NCI-H1930 (cell line): ENCODE measurements at places on chromosomes 7 and 10.
A peak's percentile ranks its signal among the peaks of the same experiment; 100 is the strongest.

DNA sequence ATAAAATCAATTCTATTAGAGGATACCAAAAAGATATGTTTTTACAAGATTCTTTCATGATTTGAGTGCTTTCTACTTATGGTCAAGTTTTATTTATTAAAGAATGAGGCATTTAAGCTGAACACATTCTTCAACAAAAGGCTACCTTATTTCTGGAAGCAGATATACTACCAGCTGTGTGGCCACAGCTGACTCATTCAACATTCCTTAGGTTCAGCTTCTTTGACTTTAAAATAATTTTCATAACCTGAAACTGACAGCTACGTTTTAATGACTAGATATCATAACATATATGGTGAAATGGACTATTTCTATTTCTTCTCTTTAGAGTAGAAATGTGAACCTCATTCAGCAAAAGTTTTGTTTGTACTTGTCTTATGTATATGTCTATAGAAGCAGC lies 414.2 kb upstream of the SEMA3C start:
- no peak for DNase-seq

DNA sequence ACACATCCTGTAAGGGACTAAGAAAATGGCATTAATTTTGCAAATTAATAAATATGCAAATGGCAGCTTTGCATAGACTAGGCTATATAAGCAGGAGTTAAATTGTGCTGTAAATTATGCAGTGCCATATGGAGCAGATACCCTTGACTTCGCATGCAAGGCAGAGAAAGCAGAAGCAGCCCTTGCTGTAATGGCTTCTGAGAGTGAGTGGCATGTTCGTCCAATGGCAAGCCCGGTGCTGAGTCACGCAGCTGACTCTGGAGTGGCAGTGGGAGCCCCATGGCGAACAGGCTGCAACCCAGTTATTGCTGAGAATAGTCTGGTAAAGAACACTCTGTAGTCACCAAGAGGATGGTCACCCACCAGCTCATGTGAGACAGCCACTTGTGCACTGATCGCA lies 1186.5 kb downstream of the TYW1 start:
- no peak for DNase-seq

DNA sequence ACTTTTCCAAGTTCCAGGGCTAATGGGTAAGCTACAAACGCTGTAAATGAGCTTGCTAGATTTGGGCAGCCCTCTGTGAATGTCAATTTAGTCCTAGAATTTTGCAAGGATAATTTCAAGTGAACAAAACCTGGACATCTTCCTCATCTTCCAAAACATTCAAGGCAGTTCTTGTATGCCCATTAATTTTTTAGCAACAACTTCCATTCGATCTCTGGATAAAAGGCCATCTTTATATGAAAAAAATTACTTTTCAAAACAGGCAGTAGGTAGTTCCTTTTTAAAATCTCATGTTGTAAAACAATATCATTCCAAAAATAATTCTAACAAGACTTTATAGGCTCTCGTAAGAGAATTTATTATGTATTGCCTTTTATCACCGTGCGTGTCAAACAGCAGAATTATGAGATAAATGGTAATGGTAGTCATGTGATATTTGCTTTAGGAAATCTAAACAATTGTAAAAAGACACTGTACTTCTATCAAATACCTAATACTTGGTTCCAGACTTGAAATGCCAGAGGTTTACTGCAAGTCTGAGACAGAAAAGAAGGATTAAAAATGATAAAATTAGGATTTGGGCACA lies 143.7 kb upstream of the NRP1 start:
- no peak for DNase-seq

DNA sequence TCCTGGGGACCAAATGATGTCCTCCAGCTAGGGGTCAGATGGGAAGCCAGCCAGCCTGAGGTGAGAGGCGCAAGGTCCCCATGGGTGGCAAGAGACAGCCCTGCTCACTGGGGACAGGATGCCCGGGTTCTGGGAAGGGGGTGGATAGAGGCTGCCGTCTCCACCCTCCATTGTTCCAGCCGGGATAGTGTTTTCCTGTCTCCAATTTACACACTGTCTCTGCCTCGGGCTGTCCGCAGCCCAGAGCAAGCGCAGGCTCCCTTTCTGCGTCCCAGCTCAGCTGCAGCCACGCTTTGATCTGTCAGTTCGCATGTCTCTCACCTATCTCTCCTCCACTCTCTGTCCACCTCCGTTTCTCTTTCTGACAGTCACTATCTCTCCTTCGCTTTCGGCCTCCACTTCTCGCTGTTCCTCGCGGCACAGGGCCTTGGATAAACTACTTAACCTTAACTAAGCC lies 2.1 kb downstream of the EPHB4 start:
- no peak for DNase-seq

GRCh38 chr10:1241322-1241890 lies 185.2 kb downstream of the WDR37 start:
- no peak for DNase-seq

DNA sequence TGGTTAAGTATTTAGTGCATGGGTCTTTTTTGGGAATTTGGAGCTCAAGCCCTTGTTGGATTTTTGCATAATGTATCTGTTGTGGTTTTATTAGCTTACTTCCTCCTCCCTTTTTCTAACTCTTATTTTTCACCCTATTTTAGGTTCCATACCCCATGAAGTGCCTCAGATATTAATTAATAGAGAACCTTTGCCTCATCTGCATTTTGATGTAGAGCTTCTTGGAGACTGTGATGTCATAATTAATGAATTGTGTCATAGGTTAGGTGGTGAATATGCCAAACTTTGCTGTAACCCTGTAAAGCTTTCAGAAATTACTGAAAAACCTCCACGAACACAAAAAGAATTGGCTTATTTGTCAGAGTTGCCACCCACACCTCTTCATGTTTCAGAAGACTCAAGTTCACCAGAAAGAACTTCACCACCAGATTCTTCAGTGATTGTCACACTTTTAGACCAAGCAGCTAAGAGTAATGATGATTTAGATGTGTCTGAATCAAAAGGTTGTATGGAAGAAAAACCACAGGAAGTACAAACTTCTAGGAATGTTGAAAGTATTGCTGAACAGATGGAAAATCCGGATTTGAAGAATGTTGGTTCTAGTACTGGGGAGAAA lies 28.0 kb downstream of the SIRT1 start:
- DNase-seq: no peak

DNA sequence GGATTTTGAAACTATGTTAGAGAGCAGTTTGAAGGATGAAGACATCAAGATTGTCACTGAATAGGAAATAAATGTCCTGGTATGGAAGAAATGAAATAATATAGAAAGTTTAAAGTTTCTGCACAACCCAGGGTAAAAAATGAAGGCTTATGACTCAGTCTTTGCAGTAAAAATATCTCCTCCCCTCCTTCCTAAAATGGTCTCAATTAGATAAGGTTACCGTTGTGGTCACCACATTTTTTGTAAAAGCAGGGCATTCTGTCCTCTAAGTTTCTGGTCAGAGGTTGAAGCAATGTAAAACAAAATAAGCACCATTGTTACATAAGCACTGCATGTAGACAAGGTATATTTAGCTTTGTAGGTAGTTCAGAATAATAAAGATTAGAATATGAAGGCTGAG lies 403.5 kb downstream of the SUGCT start:
- DNase-seq: no peak

DNA sequence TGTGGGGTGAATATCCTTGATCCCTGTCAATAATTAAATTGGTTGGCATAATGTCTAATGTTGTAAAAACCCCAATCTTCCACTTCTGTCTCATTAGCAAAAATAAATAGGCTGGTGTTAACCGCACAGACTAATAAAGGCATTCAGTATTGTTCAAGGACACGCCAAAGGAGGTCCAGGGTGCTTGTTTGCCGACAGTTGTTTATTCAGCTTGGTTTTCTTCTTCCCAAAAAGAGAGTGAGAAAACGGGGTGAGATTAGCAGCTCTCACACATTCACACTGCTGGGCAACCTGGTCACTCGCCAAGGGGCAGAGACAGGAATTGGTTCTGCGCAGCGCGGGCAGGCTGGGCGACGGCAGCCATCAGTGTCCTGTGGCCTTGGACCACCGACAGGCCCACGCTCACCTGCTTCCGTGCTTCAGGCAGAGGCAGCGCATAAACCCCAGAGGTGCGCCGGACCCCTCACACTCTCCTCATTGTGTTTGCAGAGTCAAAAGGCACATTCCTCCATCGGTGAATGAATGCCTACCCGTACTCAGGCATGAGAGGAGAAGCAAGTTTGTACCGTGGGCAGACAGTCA lies 26.2 kb upstream of the LMBR1 start:
- no peak for DNase-seq

- no peak for DNase-seq
Measured at GRCh38 chr10:80075781-80076180, 2.7 kb upstream of the TMEM254 start.

GRCh38 chr10:90047243-90047729 lies 345.9 kb downstream of the KIF20B start:
- no peak for DNase-seq

DNA sequence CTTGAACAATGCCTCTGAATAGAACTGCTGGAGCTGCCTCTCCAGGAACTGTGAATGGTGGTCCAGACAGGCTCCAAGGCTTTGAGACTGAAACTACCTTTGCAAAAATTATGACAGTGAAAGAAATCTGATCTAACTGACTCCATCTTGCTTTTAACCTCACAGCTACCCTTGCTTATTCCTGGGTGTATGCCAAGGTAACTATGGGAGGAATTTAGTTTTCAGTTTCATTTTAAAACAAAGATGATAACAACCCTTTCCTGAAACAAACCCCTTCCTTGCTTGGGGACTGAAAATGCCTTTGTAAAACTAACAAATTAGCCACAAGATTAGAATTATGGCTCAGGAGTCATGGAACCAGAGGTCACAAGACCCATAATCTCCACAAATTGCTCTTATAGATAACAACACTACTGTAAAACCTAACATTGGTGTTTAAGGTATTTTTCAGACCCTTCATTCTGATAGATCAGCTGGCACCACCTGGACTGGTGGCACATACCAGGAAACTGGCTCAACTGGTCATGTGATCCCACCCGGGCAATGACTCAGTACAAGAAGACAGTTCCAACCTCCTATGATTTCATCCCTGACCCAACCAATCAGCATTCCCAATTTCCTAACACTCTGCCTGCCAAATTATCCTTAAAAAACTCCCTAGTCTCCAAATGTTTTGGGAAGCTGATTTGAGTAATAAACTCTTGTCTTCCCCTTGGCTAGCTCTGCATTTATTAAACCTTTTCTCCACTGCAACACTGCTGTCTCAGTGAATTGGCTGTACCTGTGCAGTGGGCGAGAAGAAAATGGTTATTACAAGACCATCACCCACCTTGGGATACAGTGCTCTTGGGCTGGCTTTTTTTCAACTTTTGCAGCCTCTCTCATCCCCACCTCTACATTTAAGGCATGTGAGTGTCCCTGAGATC lies 608.1 kb downstream of the TYW1 start:
- no peak for DNase-seq

GRCh38 chr10:44281089-44281613 lies 103.7 kb downstream of the CXCL12 start:
- DNase-seq: no peak

GRCh38 chr7:3264693-3265339 lies 36.2 kb upstream of the SDK1 start:
- DNase-seq: peak; percentile 57

DNA sequence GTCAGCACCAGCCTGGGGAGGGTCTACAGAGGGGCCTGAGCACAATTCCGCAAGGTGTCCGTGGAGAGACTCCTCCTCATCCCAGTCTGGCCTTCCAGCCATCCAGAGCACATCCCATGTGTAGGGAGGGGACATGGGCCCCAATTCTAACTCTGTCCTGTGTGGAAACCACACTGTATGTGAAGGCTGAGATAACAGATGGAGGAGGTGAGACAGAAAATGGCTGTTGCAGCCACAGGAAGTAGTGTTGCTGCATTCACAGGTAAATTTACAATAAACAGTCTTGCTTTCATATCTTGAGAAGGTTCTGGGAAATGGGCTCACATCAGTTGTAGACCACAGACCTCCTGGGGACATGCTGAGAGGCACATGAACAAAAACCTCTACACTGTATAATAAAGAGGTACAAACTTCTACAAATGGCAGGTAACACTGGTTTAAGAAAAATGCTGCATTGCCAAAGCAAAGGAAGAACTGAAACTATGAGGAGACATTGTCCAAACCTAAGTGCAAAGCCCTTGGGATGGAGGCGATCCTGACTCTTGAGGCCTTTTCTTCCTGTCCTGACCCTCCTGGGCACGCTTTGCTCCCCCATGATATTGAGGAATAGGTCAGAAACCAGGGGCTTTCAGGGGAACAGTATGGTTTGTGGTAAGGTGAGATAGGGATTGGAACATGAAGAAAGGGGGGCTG lies 21.6 kb upstream of the GIMAP2 start:
- no peak for DNase-seq

- no peak for DNase-seq
Measured at GRCh38 chr7:88540012-88540411, 219.5 kb upstream of the ZNF804B start.

DNA sequence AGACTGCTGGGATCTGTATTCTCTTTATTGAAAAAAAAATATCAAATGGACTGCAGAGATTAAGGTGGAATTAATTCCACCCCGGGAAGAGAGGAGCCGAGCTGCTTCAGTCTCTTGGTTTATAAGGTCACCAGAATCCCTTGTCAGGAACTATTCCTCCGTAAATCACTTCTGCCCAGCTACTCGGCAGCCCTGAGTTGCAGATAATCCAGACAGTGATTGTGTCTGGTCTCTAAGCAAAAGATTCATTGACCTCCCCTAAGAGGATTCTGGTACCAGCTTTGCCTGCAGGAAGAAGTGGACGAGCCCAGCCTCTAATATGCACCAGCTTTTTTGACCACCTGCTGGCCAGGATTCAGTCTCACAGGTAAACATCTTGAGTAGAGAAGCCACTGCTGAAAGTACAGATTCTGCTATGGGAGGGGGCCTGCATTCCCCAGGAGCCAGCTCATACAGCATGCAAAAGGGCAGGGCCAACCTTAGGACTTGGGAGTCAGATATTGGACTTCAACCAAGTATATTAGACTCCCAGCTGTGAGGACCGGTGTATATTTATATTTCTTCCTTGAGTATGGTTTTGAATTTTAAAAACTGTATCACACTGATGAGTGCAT lies 27.1 kb upstream of the PLXNA4 start:
- no peak for DNase-seq

DNA sequence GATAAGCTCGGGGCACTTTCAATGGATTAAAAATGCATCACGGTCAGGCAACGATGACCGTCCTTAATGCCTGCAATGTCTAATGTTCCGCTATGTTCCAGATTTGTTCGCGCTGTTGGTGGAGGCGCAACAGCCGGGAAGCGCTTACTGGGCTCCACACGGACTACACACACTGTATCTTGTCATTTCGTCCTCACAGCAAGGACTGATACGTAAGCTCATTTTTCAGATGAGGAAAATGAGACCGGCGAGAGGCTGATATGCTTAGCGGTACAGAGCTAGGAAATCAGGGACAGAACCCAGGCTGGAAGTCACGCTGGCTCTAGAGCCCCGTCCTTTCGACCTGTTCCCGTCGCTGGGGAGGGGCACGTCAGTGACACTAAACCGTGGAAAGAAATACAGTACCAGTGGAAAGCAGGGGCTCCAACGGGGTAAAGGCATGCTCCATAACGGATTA lies 670 bp downstream of the TPK1 start:
- peak; percentile 7 for DNase-seq
